ENCODE measurements at places on chromosomes 7 and 10.
A peak's percentile ranks its signal among the peaks of the same experiment; 100 is the strongest.

GRCh38 chr7:30915751-30916150 lies 4.1 kb downstream of the AQP1 start:
- DNase-seq: no peak

- no peak for DNase-seq
Measured at GRCh38 chr10:114650831-114651230, 7.2 kb downstream of the ABLIM1 start.

DNA sequence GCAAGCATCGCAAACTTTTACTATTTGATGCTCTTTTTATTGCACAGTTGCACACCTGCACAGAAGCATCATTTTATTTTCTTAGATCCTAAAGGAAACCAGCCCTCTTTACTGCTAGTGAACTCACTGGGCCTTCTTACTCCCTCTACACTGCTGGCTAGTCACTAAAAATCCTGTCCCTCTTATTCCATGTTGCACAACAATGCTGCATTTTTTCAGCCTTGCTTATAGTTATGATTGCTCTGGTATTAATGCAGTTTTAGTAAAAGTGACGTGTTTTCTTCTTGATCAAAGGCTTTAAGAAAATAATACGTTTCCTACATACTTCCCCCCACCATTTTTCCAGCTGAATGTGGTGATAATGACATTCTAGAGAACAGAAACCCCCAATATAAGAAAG lies 132.9 kb upstream of the FAM3C start:
- no peak for DNase-seq

- DNase-seq: no peak
Measured at GRCh38 chr10:132455986-132456847, 59.2 kb downstream of the PWWP2B start.

DNA sequence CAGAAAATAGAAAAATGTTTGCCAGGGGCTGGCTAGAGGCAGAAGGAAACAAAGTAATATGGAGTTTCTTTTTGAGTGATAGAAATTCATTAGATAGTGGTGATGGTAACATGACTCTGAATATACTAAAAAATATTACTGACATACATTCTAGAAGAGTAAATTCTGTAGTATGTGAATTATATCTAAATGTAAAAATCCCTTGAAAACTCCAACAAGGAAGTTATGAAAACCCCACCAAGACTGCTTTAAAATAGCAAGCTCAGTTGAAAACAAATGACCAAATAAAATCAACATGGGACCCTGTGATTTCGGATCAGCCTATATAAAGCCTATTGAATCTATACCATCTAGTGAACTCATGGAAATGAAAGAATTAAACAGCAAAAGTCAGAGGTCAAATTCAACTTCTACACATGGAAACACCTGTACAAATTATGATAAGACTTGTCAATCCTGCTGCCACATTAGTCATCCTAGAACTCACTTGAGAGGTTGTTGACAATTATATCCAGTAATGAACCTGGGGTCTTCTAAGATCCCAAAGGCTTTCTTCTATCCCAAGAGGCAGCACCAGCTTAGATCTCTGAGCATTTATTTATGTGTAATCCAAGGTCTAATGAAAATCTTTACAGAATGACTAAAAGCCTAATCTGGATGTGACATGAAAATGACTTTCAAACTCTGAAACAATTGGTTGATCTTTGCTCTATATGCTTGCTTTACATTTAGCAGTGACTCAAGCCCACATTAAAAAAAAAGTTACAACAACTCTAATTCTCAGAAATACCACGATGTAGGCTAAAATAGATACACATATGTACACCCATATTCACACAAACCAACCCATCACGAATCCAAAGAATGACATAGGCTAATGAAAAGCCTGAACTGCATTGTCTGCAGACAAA lies 59.3 kb downstream of the OSBPL3 start:
- no peak for DNase-seq

- DNase-seq: peak; percentile 74
Measured at GRCh38 chr10:114181971-114182370, 2.8 kb downstream of the TDRD1 start.

DNA sequence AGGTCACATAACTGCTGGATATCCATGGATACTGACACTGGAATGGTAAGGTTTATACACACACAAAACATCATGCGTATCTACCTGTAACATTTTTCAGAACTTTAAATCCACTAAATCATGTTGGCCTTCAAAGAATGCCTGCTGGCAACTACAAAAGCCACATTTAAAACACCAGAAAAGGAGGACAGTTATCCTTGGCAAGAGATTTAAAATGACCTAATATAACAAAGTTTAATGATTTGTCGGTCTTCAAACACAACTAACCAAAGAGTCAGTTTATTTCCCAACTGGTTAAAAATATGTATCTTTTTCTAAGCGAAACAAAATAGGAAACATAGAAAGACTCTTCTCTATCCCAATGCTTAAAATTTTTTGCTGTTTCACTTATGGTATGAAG lies 24.0 kb downstream of the WAPL start:
- no peak for DNase-seq

- DNase-seq: no peak
Measured at GRCh38 chr7:738723-739454, 11.8 kb upstream of the PRKAR1B start.

GRCh38 chr10:113452146-113452845 lies 100.6 kb upstream of the HABP2 start:
- DNase-seq: no peak

DNA sequence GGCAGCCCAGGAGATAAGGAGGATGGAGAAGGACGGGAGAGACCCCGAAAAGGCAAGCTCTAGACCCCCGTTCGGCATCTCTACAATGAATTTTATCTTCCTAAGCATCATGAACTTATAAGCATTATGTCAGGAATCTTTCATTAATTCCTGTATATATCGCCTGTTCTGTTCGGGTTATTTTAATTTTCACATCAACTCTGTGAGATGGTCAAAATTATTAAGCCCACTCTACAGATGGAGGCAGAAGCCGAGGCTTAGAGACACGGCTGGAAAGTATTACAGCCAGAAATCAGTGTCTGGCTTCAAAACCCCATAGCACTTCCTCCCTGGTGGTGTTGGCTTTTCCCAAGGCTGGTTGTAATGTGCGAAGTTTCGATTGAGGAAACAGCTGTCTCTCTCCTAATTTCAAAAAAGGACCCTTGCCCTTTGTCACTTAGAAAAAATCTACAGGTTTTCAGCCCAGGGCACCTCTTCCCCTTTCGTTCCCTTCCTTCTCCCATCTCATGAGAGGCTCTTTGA lies 1.5 kb upstream of the GRM8 start:
- no peak for DNase-seq

- no peak for DNase-seq
Measured at GRCh38 chr10:91700788-91701444, 68.0 kb upstream of the PPP1R3C start.

DNA sequence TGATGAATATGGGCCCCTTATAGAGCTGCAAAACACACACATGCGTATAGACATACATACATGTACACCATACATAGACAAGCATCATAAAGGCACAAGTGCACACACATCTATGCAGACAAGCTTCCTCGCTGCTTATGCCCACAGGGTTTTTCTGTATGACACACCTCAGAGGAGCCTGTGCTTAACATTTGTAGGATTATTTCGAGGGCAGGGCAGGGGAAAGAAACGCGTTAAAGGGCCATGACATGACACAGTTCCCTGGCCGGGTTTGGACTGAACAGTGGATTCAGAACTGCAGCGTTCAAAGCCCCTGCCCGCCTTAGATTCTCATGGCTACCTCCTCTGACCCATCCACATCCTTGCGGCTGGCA lies 44.8 kb downstream of the CHST3 start:
- DNase-seq: no peak

Data from lung microvascular endothelial cell (primary cell).